ENCODE measurements at places on chromosomes 6 and 20.

DNA sequence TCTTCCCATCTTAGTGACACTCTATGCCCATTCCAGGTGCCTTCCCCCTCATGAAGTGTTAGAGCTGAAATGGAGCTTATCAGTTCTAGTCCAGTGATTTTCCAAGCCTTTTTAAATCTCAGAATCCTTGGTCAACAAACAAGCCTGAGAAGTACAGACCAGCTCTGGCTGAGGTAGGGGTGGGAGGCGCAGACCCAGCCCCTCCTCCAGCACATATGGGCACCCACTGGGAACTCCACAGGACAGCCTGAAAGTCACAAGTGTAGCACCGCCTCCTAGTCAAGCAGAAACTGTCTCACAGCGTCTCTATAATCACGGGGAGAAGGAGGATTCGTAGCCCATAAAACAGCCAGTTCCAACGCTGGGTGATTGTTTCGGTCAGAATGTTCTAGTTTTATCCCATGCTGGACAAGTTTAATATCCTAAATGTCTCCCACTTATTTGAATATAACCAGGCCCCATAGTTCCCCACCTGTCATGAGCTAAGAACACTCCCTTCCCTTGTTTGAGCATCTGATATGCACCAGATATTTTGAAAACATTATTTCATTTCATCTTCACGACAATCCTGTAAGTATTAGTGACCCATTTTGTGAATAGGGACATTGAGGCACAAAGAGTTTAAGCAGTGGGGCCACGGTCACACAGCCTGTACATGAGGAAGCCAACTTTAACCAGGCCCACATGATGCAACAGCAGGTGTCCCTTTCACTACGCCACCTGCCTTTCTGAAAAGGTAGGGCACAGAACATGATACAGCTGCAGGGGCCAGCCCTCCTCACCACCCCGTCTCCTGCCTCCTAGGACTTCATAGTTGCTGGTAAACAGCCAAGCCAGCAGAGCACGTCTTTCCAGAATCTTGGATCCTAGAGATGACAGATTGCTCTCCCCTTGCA lies 40.1 kb downstream of the TRAF3IP2 start:
- DNase-seq: no peak

DNA sequence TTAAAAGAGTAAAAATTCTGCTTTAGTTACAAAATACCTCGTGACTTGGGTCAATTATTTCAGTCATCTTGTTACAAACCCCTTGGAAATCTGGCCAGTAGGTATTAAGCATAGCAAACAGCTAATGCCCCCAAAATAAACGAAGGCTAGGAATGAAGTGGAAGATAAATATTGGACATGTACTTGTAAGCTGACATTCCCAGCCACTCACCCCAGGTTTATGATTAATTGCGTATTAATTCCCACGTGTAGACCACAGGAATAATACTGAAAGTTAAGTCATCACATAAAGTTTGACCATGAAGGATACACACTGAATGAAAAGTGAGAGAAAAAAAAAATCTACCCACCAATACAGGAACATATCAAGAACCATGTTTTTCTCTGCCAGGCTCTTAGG lies 936.5 kb upstream of the ADGRB3 start:
- no peak for DNase-seq

- DNase-seq: no peak
Observed at GRCh38 chr20:29296256-29297230, 1960.9 kb upstream of the DEFB115 start.

DNA sequence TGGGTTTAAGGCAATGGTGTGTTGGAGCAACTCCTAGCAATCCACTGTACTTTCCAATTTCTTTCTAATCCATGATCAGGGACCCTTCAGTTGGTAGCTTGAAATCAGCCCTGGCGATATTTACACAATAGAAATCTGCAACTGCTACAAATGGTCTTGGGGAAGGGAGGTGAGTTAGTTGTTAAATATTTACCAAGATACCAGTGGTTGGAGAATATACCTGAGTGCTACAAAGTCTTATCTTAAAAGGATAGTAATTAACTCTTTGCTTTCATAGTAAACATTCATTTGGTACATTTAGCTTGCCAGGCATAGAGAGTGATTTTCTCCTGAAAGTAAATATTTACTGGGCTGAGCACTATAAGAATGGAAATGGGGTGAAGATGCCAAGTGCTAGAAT lies 568.2 kb downstream of the BCKDHB start:
- no peak for DNase-seq

- no peak for DNase-seq
Observed at GRCh38 chr20:3068986-3069900, 2.2 kb upstream of the OXT start.

Data from SIG-M5 (cell line).